CD14-positive monocyte (primary cell): ENCODE measurements at places on chromosomes 6 and 20. TPM values are rescaled to one million over a fixed set of nuclear protein-coding genes. Genes with fewer than 3 reads are reported as not detected.

Gene ARMC12
- polyA plus RNA-seq = not detected

Gene VEGFA
- 32.0 TPM for polyA plus RNA-seq

Gene TFAP2D
- not detected in 2 replicates for polyA plus RNA-seq

Gene SCAF8
- 2.8 TPM for polyA plus RNA-seq

Gene FOXQ1
- not detected for polyA plus RNA-seq

Gene GABRR2
- polyA plus RNA-seq = not detected

DNA sequence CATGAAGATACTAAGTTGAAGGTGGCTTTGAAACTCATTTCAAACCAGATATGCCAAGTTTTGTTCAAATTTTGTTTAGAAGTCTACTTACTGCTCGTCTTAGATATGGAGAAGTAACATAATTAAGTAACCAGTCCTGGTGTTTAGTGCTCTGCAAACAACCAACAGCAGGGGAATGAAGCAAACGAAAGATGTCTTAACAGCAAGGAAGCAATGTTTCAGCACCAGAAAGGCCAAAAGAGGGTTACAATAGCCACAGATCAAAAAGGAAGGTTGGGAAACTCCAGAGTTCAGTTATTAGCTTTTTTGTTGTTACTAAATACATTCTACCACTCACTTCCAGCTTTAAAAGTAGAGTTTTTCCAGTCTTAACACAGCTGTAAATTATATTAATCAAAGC is 45.1 kb downstream of the LHFPL5 start:
- H3K4me3 ChIP-seq = no peak overlapping the region
- peaks cover 35% of the 10 kb centered on the region for H3K4me1 ChIP-seq
- H3K27ac ChIP-seq = no peak overlapping the region
- H3K27me3 ChIP-seq = no peaks in the 10 kb centered on the region

GRCh38 chr20:23189854-23190253 is 103.7 kb upstream of the CD93 start:
- H3K27ac ChIP-seq = no peak overlapping the region
- peaks cover 30% of the 10 kb centered on the region for H3K4me1 ChIP-seq
- H3K4me3 ChIP-seq = no peak overlapping the region

DNA sequence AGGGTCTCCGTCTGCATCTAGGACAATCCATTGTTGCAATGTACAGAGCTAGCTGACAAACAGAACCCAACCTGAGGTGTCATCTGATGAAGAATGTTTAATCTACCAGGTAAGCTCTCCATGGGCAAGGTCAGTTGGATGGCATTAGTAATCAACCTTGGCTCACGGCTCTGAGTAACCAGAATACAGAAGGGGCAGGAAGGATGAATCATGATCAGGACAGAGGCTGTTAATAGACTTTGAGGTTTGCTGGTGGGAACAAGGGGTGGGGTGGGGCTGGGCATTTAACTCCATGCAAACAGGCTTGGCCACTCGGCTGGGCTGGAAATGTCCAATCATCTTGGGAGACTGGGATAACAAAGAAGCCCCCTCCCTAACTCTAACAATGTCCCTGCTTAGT is 77.1 kb upstream of the MRPS10 start:
- peaks cover 22% of the 10 kb centered on the region for H3K36me3 ChIP-seq
- H3K4me3 ChIP-seq = no peak overlapping the region
- peaks cover 22% of the 10 kb centered on the region for H3K4me1 ChIP-seq
- no peaks in the 10 kb centered on the region for H3K27me3 ChIP-seq
- no peak overlapping the region for H3K27ac ChIP-seq
- DNase-seq = peak; percentile 53

GRCh38 chr20:4406627-4407026 is 315.1 kb upstream of the PRND start:
- H3K27me3 ChIP-seq = no peaks in the 10 kb centered on the region
- no peak for DNase-seq
- H3K4me1 ChIP-seq = no peaks in the 10 kb centered on the region
- H3K27ac ChIP-seq = no peak overlapping the region
- no peak overlapping the region for H3K4me3 ChIP-seq
- no peaks in the 10 kb centered on the region for H3K36me3 ChIP-seq

DNA sequence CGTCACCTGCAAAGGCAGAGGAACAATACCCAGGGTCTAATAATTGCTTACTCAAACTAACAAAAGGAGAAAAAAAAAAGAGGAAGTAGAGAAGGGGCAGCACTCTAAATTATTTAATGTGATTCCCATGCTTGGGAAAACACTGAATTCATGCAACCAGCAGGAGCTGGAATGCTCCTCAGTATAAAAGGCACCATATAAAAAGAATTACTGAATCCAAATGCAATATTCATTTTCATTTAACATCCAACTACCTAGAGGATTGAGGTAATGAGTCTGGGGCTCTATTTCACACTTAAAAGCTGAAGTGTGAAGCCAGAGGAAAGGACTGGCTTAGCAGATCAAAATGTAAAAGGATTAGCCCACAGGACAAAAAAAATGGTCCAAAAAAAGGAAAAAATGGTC is 8.7 kb downstream of the B4GALT5 start:
- H3K27ac ChIP-seq = peak overlapping the region; percentile 38
- H3K27me3 ChIP-seq = no peaks in the 10 kb centered on the region
- no peak for DNase-seq
- no peak overlapping the region for H3K4me3 ChIP-seq
- peaks cover 57% of the 10 kb centered on the region for H3K4me1 ChIP-seq

DNA sequence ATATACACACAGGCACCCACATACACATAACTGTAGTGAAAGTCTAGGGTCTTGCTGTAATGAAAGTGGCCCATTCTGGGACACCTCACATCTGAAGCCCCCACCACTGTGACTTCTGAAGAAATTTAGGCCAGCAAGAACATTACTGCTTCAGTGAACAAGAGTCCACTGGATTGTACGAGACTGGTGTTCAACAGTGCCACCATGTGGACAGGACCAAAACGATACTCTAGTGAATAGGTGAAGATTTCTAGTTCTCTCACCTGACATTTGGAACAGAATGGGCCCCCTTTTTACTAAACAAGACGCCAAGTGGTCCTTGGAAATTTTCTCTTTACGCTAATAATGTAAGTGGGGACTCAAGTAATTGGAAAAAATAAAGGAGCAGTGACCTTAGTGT is 156.9 kb downstream of the MAFB start:
- H3K27me3 ChIP-seq = no peaks in the 10 kb centered on the region
- H3K27ac ChIP-seq = no peak overlapping the region
- no peak overlapping the region for H3K4me3 ChIP-seq
- peak; percentile 18 for DNase-seq

DNA sequence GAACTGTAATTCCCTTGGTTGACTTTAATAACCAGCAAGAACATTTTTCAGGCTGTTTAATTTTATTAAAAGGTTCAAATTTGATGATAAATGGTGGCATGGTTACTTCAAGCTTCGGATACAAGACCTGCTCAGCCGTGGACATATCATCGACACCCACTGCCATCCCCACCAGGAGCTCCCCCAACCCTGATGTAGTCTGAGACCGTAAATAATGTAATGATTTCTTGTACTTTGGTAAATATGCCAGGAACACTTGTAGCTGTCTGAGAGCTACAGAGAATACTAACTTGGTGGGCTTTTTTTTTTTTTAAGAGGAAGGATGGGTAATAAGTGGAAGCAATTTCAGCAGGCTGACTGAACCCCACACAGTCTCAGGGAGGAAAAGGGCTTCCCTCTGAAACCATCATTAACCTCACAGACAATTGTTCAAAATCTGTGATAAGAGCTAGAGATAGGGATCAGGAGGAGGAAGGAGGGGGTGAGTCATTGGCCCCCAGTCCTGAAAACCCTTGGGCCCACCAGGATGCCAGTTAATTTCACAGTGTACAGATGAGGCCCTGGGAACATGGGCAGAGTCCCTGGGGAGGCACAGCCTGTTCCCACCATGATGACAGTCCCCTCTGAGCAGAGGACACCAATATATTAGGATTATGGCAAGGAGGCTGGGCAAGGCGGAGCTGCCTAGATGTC is 56.0 kb downstream of the APCDD1L start:
- H3K4me3 ChIP-seq = no peak overlapping the region
- no peaks in the 10 kb centered on the region for H3K36me3 ChIP-seq
- no peak for DNase-seq
- no peaks in the 10 kb centered on the region for H3K27me3 ChIP-seq
- H3K27ac ChIP-seq = no peak overlapping the region
- H3K4me1 ChIP-seq = no peaks in the 10 kb centered on the region

GRCh38 chr6:57064809-57065208 is 18.3 kb downstream of the KIAA1586 start:
- H3K4me3 ChIP-seq = no peak overlapping the region
- no peaks in the 10 kb centered on the region for H3K4me1 ChIP-seq
- no peak for DNase-seq
- no peak overlapping the region for H3K27ac ChIP-seq
- H3K36me3 ChIP-seq = peaks cover 21% of the 10 kb centered on the region
